IPS DF 6.9 (cell line): ENCODE measurements at places on chromosomes 13 and 19.
A peak's percentile ranks its signal among the peaks of the same experiment; 100 is the strongest.

- H3K4me1 ChIP-seq, result no peaks in the 10 kb centered on the region
- H3K27me3 ChIP-seq, result no peaks in the 10 kb centered on the region
- peak overlapping the region; percentile 28 for H3K27ac ChIP-seq
- H3K4me3 ChIP-seq, result peak overlapping the region; percentile 62; the same call in 1 of the 2 replicates
- peaks cover 7% of the 10 kb centered on the region; the same call in 1 of the 2 replicates for H3K36me3 ChIP-seq
Measured at GRCh38 chr19:21835429-21835809, 563 bp downstream of the ZNF43 start.

GRCh38 chr13:43879755-43880181, at the start of gene LACC1:
TSS of gene LACC1 (plus strand) at chr13:43879904. CDS start at chr13:43880986, 1,082 bp downstream.
- H3K4me1 ChIP-seq, result no peaks in the 10 kb centered on the region
- H3K27ac ChIP-seq, result no peak within 1 kb of the TSS
- no peaks in the 10 kb centered on the region for H3K36me3 ChIP-seq
- no peaks in the 10 kb centered on the region; the same call in 1 of the 2 replicates for H3K27me3 ChIP-seq

GRCh38 chr13:99182439-99182838, 18.2 kb upstream of the UBAC2 start:
- no peaks in the 10 kb centered on the region for H3K4me1 ChIP-seq
- no peak overlapping the region for H3K27ac ChIP-seq
- H3K27me3 ChIP-seq, result no peaks in the 10 kb centered on the region

- H3K4me3 ChIP-seq, result no peak overlapping the region
- no peaks in the 10 kb centered on the region for H3K27me3 ChIP-seq
- no peak overlapping the region for H3K27ac ChIP-seq
- peaks cover 5% of the 10 kb centered on the region for H3K4me1 ChIP-seq
Measured at GRCh38 chr19:2042485-2043250, 8.4 kb downstream of the MKNK2 start.

DNA sequence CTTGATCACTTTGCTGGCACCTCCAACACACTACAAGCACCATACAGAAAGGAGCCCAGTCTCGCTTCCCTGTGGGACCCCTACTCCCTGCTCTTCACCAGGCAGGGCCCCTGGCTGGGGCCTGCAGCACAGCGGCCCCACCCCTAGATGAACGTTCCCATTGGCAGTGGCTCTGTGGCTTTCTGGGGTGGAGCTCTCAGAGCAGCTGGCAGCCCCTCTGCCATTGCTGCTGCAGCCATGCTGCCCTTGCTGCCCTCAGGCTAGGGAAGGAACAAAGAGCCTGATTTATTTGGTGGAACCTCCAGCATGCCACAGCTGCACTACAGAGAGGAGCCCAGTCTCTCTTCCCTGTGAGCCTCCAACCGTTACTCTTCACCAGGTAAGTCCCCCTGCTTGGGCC, 5.8 kb downstream of the SIGLEC6 start:
- no peak overlapping the region for H3K4me3 ChIP-seq
- H3K4me1 ChIP-seq, result no peaks in the 10 kb centered on the region
- DNase-seq, result no peak
- H3K27me3 ChIP-seq, result no peaks in the 10 kb centered on the region
- H3K36me3 ChIP-seq, result no peaks in the 10 kb centered on the region

- H3K36me3 ChIP-seq, result peaks cover 22% of the 10 kb centered on the region
- no peak overlapping the region for H3K27ac ChIP-seq
- H3K4me1 ChIP-seq, result no peaks in the 10 kb centered on the region; the same call in none of the 2 replicates
- no peaks in the 10 kb centered on the region for H3K27me3 ChIP-seq
Measured at GRCh38 chr19:45518469-45518826, 11.2 kb downstream of the VASP start.

DNA sequence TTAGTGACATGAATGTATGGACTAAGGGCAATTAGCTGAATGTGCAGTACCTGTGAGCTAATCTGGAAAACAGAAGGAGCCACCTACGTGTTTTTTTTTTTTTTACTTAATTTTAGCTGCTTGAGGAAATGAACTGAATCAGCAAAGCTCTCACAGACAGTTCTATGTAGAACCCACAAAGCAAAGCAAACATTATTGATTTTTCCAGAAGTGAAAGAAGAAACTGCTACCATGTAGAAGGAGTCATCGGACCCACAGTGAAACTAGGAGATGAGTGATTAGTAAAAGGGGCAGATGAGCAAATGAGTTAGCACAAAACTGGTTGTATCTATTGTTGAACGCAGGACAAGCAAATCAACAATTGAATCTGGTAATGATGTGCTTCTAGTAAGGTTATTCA, 94.1 kb upstream of the SLC7A1 start:
- no peak overlapping the region for H3K27ac ChIP-seq
- H3K27me3 ChIP-seq, result no peaks in the 10 kb centered on the region
- no peaks in the 10 kb centered on the region for H3K36me3 ChIP-seq
- H3K4me3 ChIP-seq, result no peak overlapping the region
- H3K4me1 ChIP-seq, result no peaks in the 10 kb centered on the region
- DNase-seq, result no peak
